Lung (tissue), 17 donors: ENCODE measurements at places on chromosomes 2 and 18. TPM values are rescaled to one million over a fixed set of nuclear protein-coding genes. Genes with fewer than 3 reads are reported as not detected.

FTCDNL1 gene
- polyA plus RNA-seq, result 2.0 TPM

ERBB4 gene
- 0.41 TPM for polyA plus RNA-seq

PARD6G gene
- polyA plus RNA-seq, result 1.9 TPM

PFN4 gene
- 0.66 TPM for polyA plus RNA-seq

CCL20 gene
- polyA plus RNA-seq, result 48.2 TPM

SERPINB4 gene
- polyA plus RNA-seq, result 17.4 TPM

RAX gene
- polyA plus RNA-seq, result 0.02 TPM

FLACC1 gene
- 1.9 TPM for polyA plus RNA-seq

HAAO gene
- 3.7 TPM for polyA plus RNA-seq

NCKAP1 gene
- 52.5 TPM for polyA plus RNA-seq

TTR gene
- polyA plus RNA-seq, result 0.43 TPM

VWA3B gene
- polyA plus RNA-seq, result 3.5 TPM

QPCT gene
- 3.0 TPM for polyA plus RNA-seq

SLC9A2 gene
- 0.09 TPM for polyA plus RNA-seq

C2orf81 gene
- polyA plus RNA-seq, result 7.3 TPM

FAM237A gene
- not detected for polyA plus RNA-seq

C1QL2 gene
- polyA plus RNA-seq, result not detected

TXNL1 gene
- polyA plus RNA-seq, result 49.8 TPM

UGT1A10 gene
- polyA plus RNA-seq, result 0.14 TPM
